RPMI8226 (cell line): ENCODE measurements at places on chromosomes 12 and 14.

- no peak for DNase-seq
Measured at GRCh38 chr12:45622210-45622937, 107.1 kb upstream of the ARID2 start.

- no peak for DNase-seq
Measured at GRCh38 chr14:64423987-64424386, 35.8 kb downstream of the MTHFD1 start.

DNA sequence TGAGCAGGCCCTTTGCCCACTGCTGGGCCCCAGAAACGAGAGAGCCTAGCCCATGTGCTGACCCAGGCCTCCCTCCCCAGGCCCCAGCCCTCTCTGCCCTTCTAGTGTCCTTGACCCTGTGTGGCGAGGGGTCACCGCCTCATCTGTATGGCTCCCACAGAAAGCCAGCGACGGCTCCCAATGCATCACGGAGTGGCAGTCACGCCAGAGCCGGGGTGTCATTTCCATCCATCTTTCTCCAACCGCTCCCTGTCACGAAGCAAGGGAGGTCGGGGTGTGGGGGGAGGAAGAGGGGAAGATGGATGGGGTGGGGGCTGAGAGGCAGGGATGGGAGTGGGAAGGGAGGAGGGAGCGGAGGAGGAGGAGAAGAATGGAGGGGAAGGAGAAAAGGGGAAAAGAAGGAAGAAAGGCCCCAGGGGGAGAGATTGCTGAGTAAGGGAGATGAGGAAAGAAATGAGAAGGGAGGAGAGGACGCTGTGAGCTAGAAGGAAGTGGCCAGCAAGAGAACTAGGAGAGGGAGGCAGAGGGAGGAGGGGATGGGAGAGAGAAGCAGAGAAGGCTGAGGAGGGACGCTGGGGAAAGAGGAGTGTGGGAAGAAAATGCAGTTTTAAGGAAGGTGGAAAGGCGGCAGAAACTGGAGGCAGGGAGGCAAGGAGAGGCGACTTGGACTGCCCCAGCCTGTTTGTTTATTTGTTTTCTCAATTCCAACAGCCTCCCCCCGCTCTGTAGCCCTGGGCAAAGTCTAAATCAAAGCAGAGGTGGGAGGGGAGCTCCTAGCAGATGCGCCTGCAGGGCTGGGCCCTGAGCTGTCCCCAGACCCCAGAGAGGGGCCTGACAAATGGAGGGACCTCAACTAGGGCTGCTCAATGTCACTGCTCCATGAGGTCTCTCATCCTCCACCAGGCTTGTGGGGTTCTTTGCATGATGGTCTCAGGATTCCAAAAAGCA is 75.5 kb upstream of the LHX5 start:
- no peak for DNase-seq

- no peak for DNase-seq
Measured at GRCh38 chr14:20493634-20494033, 11.7 kb upstream of the RNASE10 start.

- no peak for DNase-seq
Measured at GRCh38 chr12:8950221-8950527, 729 bp upstream of the M6PR start.

DNA sequence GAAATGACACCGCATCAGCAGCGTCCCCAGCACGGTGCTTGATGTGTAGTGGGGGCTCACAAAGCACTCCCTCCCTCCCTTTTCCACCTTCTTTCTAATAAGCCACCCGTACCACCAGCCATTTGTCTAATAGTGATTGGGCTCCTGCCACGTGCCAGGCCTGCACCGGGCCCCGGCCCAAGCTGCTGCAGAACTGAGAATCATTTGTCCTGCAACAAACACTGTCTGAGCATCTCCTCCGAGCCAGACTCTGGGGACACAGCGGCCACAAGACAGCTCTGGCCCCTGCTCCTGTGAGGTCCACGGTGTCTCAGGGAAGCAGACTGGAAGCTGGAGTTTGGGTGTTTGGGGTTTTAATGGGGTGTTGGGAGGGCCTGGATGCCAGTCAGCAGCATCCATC is 43.9 kb downstream of the MVK start:
- no peak for DNase-seq

DNA sequence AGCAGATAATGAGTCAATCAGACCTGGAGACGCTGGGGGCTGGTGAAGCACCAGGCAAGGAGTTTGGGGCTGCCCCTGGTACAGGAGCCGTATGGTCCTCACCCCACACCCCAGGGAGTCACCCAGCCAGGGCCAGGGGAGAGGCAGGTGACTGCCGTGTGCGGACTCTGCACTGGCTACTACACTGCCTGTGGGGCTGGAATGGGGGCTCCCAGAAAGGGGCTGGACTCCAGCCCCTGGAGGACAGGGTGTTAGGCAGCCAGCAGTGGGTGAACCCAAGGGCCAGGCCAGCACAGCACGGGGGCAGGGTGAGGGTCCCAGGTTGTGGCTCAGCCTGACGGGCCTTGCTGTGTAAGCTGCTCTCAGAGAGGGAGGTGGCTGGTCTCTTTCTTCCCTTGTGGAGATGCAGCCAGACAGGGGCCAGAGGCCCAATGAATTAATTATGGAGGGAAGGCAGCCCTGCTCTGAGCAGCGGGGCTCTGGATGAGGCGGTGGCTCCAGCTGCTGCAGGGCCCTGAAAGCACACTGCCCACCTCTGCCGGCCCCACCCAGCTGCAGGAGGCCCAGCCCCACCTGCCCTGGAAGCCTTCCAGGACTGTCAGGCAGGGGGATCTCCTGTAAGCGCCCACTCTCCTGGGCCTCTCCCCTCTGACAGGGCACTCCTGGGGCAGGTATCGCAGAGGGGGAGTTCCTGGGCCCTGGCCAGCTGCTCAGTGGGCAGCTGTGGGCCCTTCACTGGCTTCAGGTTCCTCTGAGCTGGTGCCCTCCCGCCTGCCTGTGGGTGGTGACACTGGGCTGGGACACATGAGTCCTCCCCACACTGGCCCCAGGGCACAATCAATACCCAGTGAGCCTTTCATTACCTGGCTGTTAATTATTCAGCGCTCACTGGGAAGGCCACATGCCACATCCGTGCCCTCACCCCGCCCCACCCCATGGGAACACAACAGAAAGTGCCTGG is 142.5 kb upstream of the C14orf180 start:
- DNase-seq = no peak

DNA sequence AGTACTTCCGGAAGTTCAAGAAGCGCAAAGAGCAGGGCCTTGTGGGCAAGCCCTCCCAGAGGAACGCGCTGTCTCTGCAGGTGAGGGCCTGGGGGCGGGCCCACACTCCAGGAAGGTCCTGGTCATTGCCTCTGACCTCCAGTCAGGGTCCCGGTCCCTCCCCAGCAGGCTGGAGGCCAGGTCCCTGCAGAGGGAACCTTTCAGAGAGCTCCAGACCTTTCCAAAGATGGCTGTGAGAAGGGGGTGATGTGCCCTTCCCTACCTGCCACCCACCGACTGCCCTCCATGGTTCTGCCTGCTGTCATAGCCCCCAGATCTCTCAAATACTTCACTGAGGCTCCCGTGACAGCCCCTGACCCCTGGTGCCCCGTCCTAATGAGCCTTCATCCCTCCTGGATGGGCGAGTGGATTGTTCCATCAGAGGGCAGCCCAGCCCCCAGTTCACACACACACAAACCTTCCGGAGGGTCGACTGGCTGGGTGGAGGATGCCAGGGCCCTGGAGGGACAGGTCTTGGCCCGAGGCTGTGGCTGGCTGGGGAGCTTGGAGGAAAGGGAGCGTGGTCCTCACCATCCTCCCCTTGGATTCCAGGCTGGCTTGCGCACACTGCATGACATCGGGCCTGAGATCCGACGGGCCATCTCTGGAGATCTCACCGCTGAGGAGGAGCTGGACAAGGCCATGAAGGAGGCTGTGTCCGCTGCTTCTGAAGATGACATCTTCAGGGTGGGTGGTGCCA is 117.5 kb upstream of the FKBP4 start:
- no peak for DNase-seq

DNA sequence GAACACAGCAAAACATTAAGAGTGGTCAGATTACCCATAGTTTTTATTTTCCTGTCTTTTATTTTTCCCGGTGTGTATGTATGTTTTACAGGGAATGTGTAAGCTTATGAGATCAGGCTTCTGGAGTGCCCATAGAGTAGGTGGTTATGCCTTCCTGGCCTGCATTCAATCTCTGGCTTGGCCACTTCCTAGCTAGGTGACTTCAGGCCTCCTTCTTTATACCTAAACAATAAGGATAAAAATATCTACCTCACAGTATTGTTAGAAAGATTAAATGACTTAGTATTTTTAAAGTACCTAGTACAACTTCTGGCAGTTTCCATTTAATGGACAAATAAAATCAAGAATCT is 42.4 kb downstream of the ITPR2 start:
- DNase-seq = no peak

- DNase-seq = no peak
Measured at GRCh38 chr12:122182887-122183587, at the start of gene LRRC43. Gene LRRC43 (plus strand): TSS chr12:122183123. CDS start chr12:122183145, 22 bp downstream.
